ENCODE measurements at places on chromosomes 3 and 15.

- DNase-seq = no peak
Observed at GRCh38 chr3:147513785-147514184, 104.6 kb downstream of the ZIC1 start.

GRCh38 chr15:36407647-36408046 is 171.8 kb upstream of the CDIN1 start:
- peak; percentile 78 for DNase-seq

DNA sequence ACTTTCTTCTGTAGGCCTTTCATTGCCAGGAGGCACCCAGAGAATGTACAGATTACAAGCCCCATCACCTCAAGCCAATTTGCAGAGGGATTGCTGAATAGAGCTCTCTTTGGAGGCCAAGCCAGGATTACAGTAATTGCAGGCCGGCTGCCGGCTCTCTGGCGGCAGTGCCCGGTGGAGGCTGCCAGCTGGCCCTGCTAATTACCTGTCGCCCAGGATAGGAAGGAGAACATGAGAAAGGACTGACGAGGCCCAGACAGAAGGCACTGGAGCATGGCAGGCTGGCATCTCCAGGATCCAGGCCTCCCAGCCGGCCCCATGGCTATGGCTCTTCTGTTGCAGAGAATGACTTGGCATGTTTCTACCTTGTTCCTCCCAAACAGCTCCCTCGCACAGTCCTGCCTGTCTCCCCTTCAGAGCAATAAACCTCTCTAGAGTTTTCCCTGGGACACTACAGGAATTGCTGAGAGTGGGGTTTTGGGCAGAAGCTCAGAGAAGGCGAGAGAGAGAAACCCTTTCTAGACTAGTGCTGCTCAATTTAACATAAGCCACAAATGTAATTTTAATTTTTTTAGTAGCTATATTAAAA is 273.6 kb upstream of the PROK2 start:
- DNase-seq = no peak

DNA sequence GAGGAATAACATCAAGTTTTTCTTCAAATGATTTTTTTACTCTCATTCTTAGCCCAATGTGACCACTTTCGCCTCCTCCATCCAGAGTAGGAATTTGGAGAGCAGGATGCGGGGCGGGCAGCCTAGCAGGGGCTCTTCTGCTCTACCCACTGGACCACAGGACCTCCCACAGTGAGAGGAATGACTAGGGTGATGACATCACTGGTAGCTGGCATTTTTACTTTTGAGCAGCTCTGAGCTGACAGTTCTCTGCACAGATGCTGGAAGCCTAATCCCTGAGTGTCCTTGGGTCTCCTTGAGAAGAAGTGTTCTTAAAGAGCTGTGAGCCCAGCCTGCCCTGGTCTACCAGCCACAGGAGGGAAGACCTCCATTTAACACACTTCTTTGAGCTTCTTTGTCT is 1.4 kb upstream of the HCN4 start:
- DNase-seq = no peak

GRCh38 chr15:70151003-70151402 is 53.3 kb upstream of the TLE3 start:
- no peak for DNase-seq

DNA sequence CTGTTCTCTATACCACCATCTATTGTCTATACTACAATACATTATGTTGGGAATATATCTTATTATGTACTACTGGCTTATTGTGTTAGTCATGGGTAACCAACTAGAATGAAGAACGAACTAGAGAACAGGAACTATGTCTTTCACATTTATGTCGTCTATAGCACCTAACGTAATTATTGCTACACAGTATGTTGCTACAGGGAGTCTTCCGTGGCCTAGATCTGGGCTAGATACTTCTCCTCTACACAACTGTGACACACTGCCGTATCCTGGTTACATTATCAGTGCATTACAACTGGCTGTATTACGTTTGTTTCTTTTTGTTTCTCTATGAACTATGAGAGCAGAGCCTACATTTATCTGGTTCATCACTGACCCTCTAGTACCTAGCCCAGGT is 34.0 kb downstream of the SCG5 start:
- DNase-seq = no peak

GRCh38 chr3:151305060-151305774 is 11.4 kb downstream of the GPR87 start:
- DNase-seq = peak; percentile 95

- peak; percentile 74 for DNase-seq
Observed at GRCh38 chr3:159938714-159939113, 49.9 kb upstream of the IL12A start.

- DNase-seq = no peak
Observed at GRCh38 chr15:101642361-101642760, 9.8 kb downstream of the TM2D3 start.

GRCh38 chr3:45628746-45629145 is 34.2 kb downstream of the LIMD1 start:
- no peak for DNase-seq

DNA sequence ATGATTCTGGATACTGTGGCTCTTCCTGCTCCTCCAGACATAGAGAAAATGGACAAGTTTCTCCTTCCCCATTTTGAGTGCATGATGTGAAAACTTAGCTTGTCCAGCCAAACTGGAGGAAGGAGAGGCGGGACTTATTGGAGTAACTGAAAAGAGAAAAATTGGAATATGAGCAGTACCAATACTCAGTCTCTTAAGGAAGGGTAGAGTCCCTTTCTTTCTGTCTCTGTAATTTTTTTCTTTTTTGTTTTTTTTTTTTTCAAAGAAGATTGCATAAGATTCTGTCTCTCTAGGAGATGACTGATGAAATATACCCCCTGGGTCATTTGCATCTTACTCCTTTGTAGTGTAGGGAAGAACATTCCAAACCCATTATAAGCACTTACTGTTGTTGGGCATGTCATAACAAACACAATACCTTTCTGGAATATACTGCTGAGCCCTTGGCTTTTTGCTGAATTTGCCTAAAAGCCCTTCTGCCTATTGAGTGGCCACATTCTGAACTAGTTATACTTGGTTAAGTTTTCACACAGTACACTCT is 498.1 kb upstream of the TPRG1 start:
- peak; percentile 91 for DNase-seq
